ENCODE measurements at places on chromosomes 2 and 18. TPM values are rescaled to one million over a fixed set of nuclear protein-coding genes. Genes with fewer than 3 reads are reported as not detected.

DNA sequence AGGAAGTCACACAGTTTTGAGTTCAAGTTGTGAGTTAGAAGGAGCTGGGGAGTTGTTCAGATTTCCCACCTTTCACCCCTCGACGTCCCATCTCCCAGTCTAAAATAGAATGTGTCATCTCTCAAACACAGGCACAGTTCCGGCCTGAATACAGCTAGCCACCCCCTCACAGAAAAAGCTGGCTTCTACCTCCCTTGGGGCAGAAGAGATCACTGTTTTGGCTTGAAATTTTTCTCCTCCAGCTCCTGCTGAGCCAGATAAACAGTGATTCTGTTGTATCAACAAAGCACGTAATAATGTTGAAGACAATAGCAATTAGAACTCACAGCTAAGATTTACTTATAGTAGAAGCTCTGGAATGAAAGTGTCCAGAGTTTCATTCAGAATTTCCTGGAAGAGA, 74.7 kb downstream of the KIAA2012 start:
- no peak for DNase-seq

DNA sequence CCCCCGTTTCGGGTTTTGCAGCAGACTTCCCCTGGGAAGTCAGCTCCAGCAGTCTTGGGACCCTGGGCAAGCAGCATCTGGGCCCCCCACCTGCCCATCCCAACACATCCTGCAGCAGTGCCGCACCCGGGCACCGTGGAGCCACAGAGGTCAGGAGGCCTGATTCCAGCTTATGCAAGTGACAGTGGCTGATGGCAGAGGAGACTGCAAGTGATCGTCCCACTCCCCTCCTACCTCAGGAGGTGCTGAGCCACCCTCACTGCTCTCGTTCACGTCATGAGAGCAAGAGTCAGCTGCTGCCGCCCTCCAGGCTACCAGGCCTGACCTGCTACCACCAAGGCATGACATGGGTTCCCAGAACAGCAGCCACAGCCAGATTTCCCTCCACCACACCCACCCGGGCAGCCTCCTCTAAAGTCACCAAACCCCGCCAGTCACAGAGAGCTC, 18.2 kb downstream of the COX7A2L start:
- no peak for DNase-seq

- no peak for DNase-seq
Observed at GRCh38 chr2:219523031-219523671, 8.9 kb downstream of the ASIC4 start.

DNA sequence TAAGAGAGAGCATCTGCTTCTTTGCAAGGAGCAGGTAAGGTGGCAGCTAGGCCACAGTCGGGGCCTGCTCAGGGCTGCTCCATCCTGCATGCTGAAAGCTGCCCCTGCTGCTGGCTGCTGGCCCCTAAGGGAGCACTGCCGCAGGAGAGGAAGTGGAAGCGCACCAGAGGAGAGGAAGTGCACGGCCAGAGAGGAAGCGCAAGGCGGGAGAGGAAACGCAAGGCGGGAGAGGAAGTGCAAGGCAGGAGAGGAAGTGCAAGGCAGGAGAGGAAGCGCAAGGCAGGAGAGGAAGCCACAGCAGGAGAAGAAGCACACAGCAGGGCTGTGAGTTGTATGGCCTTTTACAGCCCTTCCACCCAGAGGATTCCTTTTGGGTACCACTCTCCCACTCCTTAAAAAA, 539.0 kb upstream of the TNP1 start:
- DNase-seq = no peak

GRCh38 chr2:203891474-203891873, 23.9 kb downstream of the CTLA4 start:
- DNase-seq = no peak

CDC42EP3 gene
- 36.4 TPM for total RNA-seq

- DNase-seq = no peak
Observed at GRCh38 chr2:239268082-239268481, 132.7 kb downstream of the HDAC4 start.

TFCP2L1 gene
- 0.05 TPM for total RNA-seq
